ENCODE measurements at places on chromosomes 7 and 10. TPM values are rescaled to one million over a fixed set of nuclear protein-coding genes. Genes with fewer than 3 reads are reported as not detected.
A peak's percentile ranks its signal among the peaks of the same experiment; 100 is the strongest.

- no peak for DNase-seq
Measured at GRCh38 chr7:116906391-116906790, 44.0 kb downstream of the CAPZA2 start.

DNA sequence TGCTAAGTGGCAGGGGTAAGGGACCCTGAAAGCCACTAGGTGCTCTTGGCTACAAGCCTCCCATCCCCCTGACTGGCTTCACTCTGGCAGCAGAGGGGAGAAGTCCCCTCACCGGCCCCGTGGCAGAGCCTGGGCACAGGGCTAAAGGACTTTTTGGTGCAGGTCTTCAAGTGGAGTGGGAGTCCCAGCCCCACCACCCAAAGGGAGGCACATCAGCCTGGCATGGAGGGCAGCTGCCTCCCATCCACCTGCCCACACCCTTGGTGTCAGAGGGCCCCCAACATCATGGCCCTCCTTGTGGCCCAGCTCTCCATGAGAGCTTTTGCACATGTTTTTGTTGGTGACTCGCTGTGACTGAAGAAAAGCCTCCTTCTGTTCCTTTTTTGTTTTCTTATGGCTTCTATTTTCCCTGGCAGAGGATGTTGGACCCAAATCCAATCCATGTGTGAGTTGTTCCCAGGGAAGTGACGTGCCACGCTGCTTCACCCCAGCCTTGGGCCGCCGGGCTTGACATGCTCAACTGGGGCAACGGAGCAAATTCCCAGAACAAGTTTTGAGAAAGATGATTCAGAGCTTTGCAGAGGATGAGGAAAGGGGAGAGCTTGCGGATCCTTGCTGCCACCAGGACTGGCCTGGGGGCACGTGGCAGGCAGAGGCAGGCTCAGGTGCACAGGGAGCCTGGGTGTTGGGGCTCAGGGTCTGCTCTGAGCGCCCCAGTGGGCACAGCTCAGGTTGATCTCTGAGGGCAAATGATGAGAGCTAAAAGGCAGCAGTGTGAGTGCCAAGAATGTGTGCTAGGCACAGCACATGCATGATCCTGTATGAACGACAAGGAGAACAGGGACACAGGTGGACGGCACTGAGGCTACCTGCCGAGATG lies 1.9 kb upstream of the AEBP1 start:
- no peak for DNase-seq

Gene IL6
- total RNA-seq, result 2.9 TPM

GRCh38 chr10:90199093-90199492 lies 497.7 kb downstream of the KIF20B start:
- no peak for DNase-seq

Gene LBX1
- not detected for total RNA-seq

GRCh38 chr7:44897309-44897708 lies 12.0 kb upstream of the PURB start:
- DNase-seq, result no peak

Gene PRPS1L1
- total RNA-seq, result not detected

- peak; percentile 29 for DNase-seq
Measured at GRCh38 chr7:12942609-12943008, 255.2 kb downstream of the ARL4A start.

DNA sequence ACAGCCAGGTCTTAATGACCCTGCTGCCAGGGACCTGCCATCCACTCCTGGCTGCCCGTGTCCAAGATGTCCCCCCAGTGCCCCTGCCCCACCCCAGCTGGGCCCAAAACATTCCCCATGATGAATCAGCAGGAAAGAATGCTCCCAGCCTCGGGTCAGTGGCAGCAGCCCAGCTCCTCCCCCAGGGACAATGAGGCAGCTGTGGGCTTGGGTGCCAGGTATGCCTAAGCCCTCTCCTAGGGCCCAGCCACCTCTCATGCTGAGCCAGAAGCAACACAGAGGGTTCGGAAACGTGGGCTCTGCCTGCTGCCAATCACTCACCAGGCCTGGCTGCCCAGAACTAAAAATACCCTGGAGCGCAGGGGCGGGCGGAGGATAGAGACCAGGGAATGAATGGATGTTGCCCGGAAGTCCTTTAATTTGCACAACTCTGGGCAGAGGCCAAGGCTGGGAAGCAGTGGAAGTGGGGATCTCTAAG lies 1.5 kb upstream of the LOXL4 start:
- DNase-seq, result peak; percentile 86

Gene HOXA2
- total RNA-seq, result not detected

Gene ZDHHC16
- 18.2 TPM for total RNA-seq

- no peak for DNase-seq
Measured at GRCh38 chr7:66503551-66504031, 125.1 kb upstream of the KCTD7 start.

Gene TRDMT1
- total RNA-seq, result 7.5 TPM

- DNase-seq, result no peak
Measured at GRCh38 chr10:13693783-13694700, 107.3 kb downstream of the PRPF18 start.

- DNase-seq, result peak; percentile 74
Measured at GRCh38 chr10:60943316-60944057, 498 bp downstream of the RHOBTB1 start.

All from body of pancreas (tissue), 4 donors.